Esophagus squamous epithelium (tissue), 5 donors: ENCODE measurements at places on chromosomes 16 and 17.

- H3K4me1 ChIP-seq, result no peaks in the 10 kb centered on the region
- no peak overlapping the region for H3K4me3 ChIP-seq
These were observed 239.0 kb downstream of the CCDC182 start for GRCh38 chr17:57505841-57506773.

DNA sequence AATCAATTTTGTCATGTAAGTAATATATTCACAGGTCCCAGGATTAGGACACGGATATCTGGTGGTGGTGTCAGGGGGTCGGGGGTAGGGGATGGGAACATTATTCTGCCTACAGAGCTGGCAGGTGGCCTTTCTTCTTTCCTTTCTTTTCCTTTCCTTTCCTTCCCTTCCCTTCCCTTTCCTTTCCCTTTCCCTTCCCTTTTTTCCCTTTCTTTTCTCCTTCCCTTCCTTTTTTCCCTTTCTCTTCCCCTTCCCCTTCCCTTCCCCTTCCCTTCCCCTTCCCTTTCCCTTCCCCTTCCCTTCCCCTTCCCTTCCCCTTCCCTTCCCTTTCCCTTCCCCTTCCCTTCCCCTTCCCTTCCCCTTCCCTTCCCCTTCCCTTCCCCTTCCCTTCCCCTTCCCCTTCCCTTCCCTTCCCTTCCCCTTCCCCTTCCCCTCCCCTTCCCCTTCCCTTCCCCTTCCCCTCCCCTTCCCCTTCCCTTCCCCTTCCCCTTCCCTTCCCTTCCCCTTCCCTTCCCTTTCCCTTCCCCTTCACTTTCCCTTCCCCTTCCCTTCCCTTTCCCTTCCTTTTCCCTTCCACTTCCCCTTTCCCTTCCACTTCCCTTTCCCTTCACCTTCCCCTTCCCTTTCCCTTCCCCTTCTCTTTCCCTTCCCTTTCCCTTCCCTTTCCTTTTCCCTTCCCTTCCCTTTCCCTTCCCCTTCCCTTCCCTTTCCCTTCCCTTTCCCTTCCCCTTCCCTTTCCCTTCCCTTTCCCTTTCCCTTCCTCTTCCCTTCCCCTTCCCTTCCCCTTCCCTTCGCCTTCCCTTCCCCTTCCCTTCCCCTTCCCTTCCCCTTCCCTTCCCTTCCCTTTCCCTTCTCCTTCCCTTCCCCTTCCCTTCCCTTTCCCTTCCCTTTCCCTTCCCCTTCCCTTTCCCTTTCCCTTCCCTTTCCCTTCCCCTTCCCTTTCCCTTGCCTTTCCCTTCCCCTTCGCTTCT lies 145.9 kb downstream of the PRKCB start:
- no peaks in the 10 kb centered on the region for H3K36me3 ChIP-seq
- no peak overlapping the region for H3K4me3 ChIP-seq
- H3K27ac ChIP-seq, result no peak overlapping the region
- no peaks in the 10 kb centered on the region for H3K4me1 ChIP-seq

- H3K4me3 ChIP-seq, result no peak overlapping the region
- H3K4me1 ChIP-seq, result no peaks in the 10 kb centered on the region
- H3K27ac ChIP-seq, result no peak overlapping the region
- no peak for DNase-seq
These were observed 59.9 kb downstream of the RPH3AL start for GRCh38 chr17:292531-293382.

DNA sequence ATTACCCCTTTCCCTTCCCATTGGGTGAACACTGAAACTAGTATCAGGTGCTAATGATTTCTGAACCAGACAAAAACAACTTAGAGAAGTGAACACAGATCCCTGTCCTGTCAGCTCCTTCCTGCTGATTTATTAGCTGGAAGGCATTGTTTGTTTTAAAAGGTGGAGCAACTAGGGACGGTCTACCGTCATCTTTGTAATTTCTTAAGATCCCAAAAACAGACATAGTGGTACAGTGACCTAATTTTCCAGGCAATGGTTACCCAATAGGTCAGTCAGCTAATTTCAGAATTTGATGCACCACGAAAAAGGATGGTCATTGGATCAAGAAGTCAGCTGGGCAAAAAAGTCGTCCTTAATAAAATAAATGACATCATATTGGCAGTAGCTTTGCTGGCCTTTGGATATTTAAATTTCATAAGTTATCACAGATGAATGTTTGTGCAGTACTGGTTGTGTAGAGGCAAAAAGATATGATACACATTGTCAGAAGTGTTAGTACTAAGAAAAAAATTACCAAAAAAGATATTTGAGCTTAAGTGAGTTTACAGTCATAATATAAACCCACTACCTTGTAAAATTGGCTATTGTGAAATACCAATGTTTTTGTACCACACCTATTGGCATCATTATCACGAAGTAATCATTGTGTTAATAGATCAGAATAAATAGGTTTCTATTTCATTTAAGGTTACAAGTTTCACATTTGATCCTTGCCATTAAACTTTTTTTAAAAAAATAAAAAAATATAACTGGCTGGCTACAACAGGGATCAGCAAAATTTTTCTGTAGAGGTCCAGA lies 27.2 kb upstream of the KCNJ16 start:
- DNase-seq, result no peak
- H3K27ac ChIP-seq, result no peak overlapping the region
- no peaks in the 10 kb centered on the region for H3K27me3 ChIP-seq
- H3K4me3 ChIP-seq, result no peak overlapping the region

- no peaks in the 10 kb centered on the region for H3K27me3 ChIP-seq
- no peak for DNase-seq
- peaks cover 99% of the 10 kb centered on the region for H3K36me3 ChIP-seq
- peak overlapping the region; percentile 50 for H3K4me3 ChIP-seq
- peak overlapping the region; percentile 18 for H3K27ac ChIP-seq
These were observed 574 bp downstream of the LAT start for GRCh38 chr16:28985211-28986041.

DNA sequence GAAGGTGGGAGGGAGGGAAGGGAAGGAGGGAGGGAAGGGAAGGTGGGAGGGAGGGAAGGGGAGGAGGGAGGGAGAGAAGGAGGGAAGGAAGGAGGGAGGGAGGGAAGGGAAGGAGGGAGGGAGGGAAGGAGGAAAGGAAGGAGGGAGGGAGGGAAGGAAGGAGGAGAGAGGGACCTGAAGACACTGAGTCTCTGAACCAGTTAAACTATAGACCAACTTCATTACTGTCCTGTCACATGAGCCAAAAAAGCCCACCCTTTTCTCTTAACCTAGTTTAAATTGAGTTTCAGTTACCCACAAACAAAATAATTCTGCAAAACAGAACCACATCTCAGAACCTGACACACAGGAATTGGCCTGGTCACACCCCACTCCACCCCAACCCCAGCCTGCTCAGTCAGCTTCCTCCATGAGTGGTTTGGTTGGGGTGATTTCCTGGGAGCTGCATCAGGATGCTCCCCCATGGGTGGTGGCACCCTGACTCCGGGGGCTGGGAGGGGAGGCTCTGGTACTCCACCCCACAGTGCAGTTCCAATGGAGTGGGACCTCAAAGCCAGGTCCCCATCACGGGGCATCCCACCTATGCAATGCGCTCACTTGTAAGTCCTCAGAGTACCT lies 4.7 kb upstream of the PRR29 start:
- no peak overlapping the region for H3K27ac ChIP-seq
- no peaks in the 10 kb centered on the region for H3K27me3 ChIP-seq
- peaks cover under 1% of the 10 kb centered on the region for H3K4me1 ChIP-seq
- H3K36me3 ChIP-seq, result no peaks in the 10 kb centered on the region
- H3K4me3 ChIP-seq, result no peak overlapping the region
- no peak for DNase-seq

- DNase-seq, result no peak
- H3K4me3 ChIP-seq, result no peak overlapping the region
- no peak overlapping the region for H3K27ac ChIP-seq
- peaks cover 5% of the 10 kb centered on the region for H3K36me3 ChIP-seq
- peaks cover 12% of the 10 kb centered on the region for H3K4me1 ChIP-seq
These were observed 51.2 kb downstream of the PGS1 start for GRCh38 chr17:78429618-78429995.

DNA sequence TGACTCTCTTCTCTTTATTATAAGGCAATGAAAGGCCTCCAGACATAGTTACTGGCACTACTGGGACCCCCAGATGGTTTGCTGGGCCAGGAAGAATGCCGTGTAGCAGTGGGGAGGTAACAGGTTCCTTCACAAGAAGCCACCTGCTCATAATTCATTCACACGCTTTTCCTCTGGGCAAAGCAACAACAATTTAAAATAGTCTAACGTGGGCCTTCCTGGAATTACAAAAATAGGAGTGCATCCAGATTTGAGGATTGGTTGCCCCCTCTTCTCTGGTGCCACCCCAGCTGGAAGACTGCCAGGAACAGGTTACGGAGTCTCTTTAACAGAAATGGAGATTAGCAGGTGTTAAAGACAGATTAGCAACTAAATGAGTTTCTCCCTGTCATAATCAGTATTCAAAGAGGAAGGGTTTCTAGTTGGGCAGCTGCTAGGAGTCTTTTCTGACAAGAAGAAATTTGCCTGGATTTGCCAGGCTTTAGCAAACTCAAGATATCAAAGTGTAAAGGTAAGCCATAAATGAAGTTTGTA lies 409.6 kb downstream of the NPIPA8 start:
- H3K27ac ChIP-seq, result no peak overlapping the region
- H3K36me3 ChIP-seq, result no peaks in the 10 kb centered on the region
- no peak overlapping the region for H3K4me3 ChIP-seq
- no peaks in the 10 kb centered on the region for H3K4me1 ChIP-seq

GRCh38 chr17:44338702-44339101 lies 6.4 kb upstream of the GRN start:
- H3K27ac ChIP-seq, result peak overlapping the region; percentile 72
- no peaks in the 10 kb centered on the region for H3K27me3 ChIP-seq
- H3K36me3 ChIP-seq, result no peaks in the 10 kb centered on the region
- no peak for DNase-seq
- no peak overlapping the region for H3K4me3 ChIP-seq

DNA sequence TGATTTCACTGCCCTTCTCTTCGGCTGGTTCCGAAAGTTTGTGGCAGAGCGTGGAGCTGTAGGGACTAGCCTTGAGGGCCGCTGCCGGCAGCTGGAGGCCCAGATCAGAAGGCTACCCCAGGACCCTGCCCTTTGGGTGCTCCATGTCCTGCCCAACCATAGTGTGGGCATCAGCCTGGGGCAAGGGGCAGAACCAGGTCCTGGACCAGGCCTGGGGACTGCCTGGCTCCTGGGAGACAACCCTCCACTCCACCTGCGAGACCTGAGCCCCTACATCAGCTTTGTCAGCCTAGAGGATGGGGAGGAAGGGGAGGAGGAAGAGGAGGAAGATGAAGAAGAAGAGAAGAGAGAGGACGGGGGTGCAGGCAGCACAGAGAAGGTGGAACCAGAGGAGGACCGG lies 856 bp upstream of the CXCL16 start:
- H3K27me3 ChIP-seq, result peaks cover 22% of the 10 kb centered on the region
- peaks cover 6% of the 10 kb centered on the region for H3K4me1 ChIP-seq
- no peak for DNase-seq
- H3K4me3 ChIP-seq, result no peak overlapping the region
